ENCODE measurements at places on chromosomes 16 and 17.
A peak's percentile ranks its signal among the peaks of the same experiment; 100 is the strongest.

GRCh38 chr16:11797957-11798299 lies 870 bp upstream of the ZC3H7A start:
- no peak for DNase-seq

DNA sequence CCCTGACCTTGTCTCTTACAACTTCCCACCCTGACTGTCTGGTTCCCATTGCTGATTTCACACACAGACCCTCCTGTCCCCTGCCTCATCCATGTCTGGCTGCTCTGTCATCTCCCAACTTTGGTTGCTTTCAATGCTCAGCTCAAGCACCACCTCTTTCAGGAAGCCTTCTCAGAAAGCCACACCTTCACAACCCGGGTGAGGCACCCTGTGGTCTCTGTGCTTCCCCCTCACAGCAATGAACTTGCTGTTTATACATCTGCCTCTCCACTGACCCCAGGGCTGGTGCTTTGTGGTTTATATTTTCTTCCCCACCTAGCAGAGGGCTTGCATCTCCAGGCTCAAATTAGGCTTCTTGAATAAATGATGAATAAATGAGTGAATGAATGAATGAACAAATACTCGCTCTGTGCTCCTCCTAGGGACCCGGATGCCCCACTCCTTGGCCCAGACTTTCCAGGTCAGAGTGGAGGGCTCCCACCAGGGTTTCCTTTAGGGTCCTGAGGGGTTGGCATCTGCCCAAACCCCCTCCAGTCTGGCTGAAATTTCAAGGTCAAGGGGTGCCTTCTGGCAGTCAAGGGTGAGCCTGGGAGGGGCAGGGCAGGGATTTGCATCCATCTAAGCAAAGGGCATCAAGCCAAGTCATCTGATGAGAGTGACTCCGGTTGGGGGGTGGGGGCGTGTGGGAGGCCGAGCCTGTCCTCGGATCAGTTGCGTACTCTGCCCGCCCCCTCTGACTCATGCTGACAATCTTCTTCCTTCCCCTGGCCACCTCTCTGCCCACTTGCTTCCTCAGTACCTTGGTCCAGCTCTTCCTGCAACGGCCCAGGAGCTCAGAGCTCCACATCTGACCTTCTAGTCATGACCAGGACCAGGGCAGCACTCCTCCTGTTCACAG lies at the start of gene ITGAX:
ITGAX (plus strand) TSS at position 783 of the 898 bp plus-strand sequence; CDS start at position 862, 79 bp downstream.
- DNase-seq: no peak

DNA sequence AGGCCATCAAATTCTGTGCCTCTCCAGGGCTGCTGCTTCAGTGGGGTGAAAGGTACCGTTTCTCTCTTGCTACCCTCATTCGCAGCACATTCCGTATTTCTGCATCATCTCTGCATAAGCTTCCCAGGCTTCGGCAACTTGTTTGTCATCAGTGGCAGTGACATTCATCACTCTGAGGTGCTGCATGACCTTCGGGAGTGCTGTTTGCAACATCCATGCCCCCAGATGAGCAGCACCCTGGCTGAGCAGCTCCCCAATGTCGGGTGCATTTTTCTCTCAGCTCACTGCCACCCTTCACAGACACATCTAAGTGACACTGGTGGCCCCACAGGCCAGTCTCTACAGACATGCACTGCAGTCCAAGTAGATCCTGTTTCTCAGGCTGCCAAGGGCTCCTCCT lies 3.8 kb downstream of the CREBBP start:
- DNase-seq: no peak

GRCh38 chr16:84941921-84942320 lies 69.4 kb downstream of the ZDHHC7 start:
- DNase-seq: no peak

DNA sequence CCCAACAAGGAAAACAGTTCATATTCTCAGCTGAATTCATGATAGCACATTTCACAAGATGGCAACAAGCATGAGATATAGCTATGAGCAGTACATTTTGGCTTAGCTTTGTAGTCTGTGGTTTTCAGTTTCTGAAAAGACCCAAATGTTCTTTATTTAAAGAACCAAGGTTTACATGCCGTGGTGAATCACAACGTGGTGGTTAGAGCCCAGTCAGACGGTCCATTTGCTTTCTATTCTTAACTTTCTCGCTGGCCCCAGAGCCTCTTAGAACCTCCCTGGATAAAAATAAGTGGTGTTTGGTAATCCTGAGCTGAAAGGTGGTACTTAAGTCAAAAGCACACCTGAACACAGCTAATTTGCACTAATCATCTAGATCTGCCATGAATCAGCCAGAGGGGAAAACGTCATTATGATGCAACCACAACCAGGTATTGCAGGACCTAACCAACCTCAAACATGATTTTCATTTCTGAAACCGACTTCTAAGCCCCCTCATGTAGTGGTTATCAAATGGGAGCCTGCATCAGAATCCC lies 18.6 kb upstream of the HAPSTR1 start:
- DNase-seq: no peak

DNA sequence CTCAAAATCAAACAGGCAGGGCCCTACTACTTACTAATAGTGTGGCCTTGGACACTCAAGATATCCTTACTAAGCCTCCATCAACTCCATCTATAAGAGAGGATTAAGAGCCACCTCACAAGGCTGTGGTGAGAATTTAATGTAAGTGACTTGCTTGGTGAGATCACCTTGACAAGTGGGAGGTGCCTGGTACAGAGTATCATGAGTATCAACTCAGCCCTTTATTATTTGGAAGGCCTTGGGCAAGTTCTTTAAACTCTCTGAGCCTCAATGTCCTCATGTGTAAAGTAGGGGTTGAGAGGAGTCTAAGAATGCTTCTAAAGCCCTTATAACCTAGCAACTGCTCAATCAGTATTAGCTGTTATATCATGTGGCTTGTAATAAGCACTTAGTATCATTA lies 15.0 kb downstream of the THUMPD1 start:
- no peak for DNase-seq

DNA sequence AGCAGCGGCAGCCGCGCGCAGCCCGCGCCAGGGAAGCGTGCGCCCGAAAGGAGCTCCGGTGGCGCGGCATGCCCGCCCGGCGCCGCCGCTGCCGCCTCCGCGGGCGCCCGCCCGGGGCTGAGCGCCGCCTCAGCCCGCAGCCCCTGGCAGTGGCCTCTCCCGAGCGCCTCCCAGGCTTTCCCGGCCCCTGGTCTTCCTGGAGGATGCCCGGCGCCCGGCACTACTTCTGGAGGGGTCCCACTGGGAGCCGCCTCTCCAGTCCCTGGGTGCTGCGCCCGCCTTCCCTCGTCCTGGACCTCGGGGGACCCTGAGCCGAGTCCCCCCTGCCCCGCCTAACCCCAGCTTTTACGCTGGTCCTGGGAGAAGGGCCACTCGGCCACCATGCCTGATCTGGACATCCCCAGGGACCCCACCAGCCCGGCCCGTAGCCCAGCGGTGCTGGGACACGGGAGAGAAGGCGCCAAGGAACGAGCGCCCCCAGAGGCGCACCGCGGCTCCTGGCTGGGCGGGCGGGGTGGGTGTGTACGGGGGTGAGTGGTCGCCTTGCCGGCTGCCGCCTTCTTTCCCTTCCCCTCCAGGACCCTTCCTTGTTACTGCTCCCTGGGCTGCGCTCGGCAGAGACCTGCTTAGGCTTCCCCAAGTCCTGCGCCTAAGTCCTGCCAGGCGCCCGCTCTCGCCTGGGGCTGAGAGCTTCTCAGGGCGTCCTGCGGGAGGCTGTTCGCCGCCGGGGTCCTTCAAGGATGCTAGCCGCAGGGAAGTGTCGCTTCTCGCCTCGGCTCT lies 704 bp downstream of the ASIC2 start:
- no peak for DNase-seq

DNA sequence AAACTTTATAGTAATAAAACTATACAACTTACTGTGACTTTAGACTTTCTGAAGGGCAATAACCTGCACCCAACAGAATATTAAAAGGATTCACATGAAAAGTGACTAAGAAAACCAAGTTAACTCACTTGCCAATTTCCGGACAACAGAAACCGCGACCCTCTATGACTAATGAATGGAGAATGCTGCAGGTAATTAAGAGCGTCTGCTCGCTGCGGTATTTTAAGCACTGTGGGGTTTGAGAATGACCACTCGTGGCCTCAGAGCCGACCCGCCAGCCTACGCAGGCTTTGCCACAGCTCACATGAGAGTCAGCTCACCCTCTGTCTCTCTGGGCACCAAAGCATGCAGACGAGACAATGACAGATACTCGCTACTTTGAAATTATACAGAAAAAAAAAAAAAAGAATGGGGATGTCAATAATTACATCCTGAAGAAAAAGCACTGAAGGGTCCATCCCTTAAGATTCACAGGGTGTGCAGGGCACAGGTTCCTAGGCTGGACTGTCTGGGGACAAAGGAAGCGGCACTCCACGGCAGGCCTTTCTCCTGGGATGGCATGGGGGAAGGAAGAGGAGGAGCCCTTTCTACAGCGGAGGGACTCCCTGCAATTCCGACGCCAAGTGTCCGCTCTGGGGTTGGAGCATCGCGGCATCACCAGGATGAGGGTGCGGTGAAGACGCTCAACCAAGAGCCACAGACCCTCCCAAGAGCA lies 35.0 kb downstream of the ZCCHC14 start:
- peak; percentile 16 for DNase-seq

DNA sequence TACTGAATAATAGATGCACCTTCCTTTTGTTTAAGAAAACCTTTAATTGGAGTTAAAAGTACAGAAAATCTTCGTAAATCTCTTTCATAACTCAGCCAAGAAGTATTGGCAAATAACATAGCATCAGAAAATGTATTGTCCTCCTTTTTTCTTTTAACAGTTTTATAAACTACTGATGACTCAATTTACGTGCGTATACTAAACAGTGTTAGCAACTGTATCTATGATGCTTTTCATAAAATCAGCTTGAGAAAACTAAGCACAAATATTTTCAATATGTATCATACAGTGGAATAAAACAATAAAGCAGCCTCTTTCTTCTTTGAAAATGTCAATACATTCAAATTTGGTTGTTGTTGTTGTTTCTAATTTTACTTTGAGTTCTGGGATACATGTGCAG lies 88.6 kb downstream of the STXBP4 start:
- no peak for DNase-seq

DNA sequence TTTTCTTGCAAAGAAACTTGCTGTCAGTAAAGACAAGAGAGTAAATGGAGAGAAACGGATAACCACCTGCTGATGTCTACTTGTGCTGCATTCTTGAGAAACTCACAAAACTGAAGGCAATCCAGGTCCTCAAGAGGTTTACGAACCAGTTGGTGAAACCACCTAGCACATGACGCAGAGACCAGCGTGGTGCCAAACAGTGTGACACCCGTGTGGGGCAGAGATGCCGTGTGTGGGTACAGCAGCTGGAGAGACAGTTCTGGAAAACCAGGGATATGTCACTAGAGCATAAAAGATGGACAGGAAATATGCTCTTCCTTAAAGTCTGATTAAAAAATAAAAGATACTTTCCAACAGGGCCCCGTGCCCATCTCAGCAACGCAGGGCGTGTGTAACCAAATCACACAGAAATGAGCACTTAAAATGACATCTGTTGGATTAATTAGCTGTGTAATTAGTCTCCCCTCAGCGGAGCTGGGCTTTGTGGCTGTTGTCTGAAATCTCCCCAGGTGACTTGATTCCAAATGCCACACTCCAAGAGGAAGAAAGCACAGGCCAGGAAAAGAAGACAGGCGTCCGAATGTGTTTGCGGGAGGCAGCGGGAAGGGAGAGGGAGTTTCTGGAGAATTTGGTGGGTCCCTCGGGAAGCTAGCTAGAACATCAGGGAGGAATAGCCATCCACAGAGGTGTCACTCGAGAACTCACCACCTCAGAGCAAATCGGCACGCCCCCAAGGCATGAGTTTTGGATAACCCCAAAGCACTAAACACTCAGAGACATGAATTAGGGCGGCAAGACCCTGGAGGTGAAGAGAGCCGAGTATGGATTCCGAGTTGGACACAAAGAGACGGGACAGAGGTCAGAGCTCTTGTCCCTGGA lies 109.8 kb downstream of the ZFHX3 start:
- no peak for DNase-seq

GRCh38 chr17:76988796-76989195 lies 120.6 kb downstream of the MGAT5B start:
- DNase-seq: no peak

DNA sequence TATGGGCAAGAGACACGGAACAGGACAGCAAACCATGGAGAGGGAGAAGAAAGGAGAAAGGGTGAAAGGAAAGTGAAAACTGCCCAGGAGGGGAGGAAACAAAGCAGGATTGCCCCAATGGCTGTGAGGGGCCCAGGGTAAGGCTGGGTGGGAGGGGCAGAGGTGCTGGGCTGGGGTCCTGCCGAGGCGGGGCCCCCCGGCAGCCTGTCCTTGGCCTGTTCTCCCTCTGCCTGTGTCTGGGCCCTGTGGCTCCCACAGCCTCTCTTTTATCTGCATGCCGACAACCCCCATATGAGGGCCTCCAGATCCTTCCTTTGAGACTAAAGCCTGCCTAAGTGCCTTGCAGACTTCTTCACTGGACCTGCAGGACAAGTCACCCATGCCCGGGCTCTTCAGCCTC lies 15.5 kb downstream of the ZNHIT3 start:
- no peak for DNase-seq

DNA sequence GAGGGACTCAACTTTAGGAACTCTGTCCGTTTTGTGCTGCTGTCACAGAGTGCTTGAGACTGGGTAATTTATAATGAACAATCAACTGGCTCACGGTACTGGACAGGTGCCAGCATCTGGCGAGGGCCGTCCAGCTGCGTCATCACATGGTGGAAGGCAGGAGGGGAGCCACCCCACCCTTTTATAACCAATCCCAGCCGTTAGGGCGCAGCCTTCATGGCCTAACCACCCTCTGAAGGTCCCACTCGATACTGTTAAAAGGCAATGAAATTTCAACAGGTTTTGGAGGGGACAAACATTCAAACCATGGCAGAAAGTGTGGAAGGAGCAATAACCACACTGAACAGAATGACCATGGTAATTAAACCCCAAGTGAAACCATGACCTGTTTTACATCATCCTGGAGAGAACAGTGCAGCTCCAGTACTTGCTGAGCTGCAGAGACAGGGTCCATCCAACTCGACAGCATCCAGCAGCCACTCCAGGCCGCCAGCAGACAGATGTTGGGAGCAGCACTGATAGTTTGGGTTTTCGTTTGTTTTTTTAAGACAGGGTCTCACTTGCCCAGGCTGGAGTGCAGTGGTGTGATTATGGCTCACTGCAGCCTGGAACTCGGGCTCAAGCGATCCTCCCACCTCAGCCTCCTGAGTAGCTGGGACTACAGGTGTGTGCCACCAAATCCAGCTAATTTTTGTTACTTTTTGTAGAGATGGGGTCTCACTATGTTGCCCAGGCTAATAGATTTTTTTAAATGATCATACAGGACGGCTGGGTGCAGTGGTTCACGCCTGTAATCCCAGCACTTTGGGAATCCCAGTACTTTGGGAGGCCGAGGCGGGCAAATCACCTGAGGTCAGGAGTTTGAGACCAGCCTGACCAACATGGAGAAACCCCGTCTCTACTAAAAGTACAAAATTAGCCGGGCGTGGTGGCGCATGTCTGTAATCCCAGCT lies 11.0 kb downstream of the CHMP6 start:
- DNase-seq: no peak
